ENCODE measurements at places on chromosomes 3 and 15. TPM values are rescaled to one million over a fixed set of nuclear protein-coding genes. Genes with fewer than 3 reads are reported as not detected.

- no peak for DNase-seq
Measured at GRCh38 chr3:113954091-113954685, 6.4 kb downstream of the ZDHHC23 start.

DNA sequence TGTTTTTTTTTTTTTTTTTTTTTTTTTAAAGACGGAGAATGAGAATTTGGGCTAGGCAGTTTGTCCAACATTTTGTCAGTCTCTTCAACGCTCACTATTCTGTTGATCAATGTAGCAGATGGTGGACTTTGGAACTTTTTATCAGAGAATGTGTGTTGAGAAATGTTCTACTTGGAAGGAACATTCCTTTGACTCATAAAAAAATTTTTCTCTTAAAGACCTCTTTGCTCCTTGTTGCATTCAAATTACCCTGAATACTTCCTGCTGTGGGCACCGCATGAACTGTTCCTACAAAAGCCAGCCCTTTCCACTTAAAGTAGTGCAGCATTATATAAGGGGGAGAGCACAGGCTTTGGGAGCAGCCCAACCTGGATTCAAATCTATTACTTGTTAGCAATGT is 182.9 kb downstream of the AKAP13 start:
- DNase-seq, result no peak

- no peak for DNase-seq
Measured at GRCh38 chr3:102722317-102722716, 287.5 kb downstream of the ZPLD1 start.

The ERICH6 gene
- total RNA-seq, result not detected

The ZNF385D gene
- 7.4 TPM for total RNA-seq

The SLC2A2 gene
- total RNA-seq, result not detected

The ABHD6 gene
- 7.0 TPM for total RNA-seq

DNA sequence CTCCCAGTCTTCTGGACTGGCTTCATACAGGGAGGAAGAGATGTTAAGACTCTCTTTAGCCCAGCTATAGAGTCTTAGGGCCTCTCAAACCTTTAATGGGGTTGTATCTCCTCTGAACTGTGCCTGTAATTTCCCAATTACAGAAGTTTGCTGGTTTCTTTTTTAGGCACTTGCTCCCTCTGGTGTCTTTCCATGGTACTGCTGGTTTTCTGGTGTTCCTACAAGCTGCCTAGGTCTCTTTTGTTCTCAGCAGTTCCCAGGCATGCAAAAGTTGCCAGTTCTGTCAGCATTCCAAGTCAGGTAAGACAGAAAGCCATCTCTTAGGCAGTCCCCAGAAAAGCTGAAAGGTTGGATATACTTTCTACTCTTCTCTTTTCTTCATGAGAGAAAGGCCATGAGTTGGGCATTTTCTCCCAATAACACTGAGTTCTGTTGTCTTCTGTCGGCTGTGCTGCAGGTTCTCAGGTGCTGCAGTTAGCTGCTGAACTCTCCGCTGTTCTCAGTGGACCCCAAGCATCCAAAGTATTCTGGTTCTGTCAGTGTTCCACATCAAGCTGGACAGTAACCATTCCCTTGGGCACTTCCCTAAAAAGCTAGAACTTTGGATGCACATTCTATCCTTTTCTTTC is 54.4 kb upstream of the EHHADH start:
- no peak for DNase-seq

- DNase-seq, result no peak
Measured at GRCh38 chr3:474828-475227, 278.3 kb downstream of the CHL1 start.

GRCh38 chr3:70916375-70917055 is 604.1 kb upstream of the MDFIC2 start:
- no peak for DNase-seq

The FILIP1L gene
- 86.6 TPM for total RNA-seq

DNA sequence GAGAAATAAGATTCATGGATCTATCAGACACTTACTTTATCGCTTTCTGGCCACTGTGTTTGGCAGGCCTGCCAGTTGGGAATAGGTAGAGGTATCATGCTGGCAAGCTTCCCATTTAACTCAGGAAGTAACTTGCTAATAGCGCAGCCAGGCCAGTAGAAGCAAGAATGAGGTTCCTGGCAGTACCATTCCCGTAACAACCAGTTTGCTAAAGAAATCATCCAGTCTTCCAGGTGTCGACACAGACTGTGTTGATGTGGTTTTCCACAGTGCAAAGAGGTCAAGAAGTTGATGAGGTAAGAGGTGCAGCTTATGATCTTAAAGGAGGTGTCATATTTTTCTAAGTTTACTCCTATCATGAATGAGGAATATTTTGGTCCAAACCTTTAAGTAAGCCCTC is 46.2 kb downstream of the DPH6 start:
- no peak for DNase-seq

GRCh38 chr3:123907720-123908119 is 23.6 kb upstream of the MYLK start:
- no peak for DNase-seq

The CCDC54 gene
- total RNA-seq, result not detected

The COL6A5 gene
- total RNA-seq, result not detected

The CA12 gene
- total RNA-seq, result 2.3 TPM

The CD80 gene
- 0.10 TPM for total RNA-seq

Measured in left cardiac atrium (tissue), 4 donors.